ENCODE measurements at places on chromosomes 5 and 9. TPM values are rescaled to one million over a fixed set of nuclear protein-coding genes. Genes with fewer than 3 reads are reported as not detected.

NIM1K gene
- 0.83 TPM for polyA plus RNA-seq

RPP25L gene
- polyA plus RNA-seq, result 19.4 TPM

PCSK1 gene
- polyA plus RNA-seq, result not detected

GFI1B gene
- polyA plus RNA-seq, result 0.10 TPM

PCDHGA4 gene
- polyA plus RNA-seq, result 6.3 TPM

DNA sequence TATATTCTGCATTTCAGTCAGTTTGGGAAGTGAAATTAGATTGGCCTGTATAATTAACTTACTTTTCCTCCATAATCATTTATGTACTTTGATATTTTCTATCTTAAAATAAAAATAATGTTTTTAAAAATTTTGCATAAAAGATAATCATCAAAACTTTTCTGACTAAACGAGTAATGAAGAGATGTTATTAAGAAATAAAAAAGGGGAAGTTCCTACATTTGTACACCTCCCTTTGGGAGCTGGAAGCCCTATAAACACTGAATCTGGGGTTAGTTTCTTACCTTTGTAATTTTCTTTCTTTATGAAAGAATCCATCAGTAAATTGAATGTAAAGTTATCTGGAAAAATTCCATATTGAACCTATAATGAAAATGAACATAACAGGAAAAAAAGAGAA is 86.2 kb downstream of the MRPS27 start:
- DNase-seq, result no peak

DNA sequence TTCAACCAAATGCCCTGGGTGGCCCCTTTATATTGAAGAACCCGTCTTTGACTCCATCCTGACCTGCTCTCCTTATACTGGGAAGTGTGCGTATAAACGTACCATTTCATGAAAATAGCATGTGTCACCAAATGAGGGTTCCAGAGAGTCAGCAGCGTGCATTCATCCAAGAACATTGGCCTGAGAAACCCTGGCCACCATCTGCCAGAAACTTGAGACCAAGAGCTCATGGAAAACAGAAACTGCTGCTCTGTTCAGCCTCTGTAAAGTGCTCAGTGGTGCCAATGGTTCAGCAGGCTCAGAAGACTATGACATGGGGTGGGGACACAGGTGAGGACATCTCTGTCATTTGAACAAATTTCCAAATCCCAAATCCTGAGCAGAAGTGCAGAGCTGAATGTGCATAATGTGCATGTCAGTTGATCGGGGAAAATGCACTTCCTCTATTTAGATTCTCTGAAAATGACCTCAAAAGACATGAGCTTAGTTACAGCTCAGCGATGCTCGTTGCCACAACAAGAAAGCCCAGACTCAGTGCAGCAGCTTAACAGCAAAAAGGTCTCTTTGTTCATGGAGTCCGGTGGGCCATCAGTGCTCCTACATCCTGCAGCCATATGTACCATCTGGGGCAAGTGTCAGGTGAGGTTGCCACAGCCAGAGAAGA is 176.1 kb downstream of the ATPSCKMT start:
- no peak for DNase-seq

GRCh38 chr5:120540097-120540496 is 76.0 kb downstream of the PRR16 start:
- no peak for DNase-seq

- no peak for DNase-seq
Observed at GRCh38 chr5:68261569-68262065, 46.1 kb downstream of the PIK3R1 start.

DNA sequence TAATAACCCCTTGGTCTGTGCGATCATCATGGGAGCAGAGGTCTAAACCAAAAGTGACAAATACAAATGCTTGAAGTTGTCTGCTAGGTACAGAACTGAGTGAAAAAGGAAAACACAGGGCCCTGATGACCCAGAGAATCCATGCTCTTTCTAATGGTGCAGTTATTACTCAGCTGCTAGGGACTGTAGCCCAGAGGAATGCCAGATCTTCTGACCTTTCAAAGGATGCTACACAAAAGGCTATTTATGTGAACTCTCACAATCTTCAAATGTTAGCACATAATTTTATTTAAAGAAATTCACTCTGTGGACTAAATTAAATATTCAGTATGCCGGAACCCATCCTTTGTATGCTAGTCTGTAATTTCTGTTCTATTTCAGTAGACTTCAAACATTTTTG is 79.9 kb downstream of the PRR16 start:
- no peak for DNase-seq

- no peak for DNase-seq
Observed at GRCh38 chr5:19605846-19606407, 382.1 kb downstream of the CDH18 start.

GRCh38 chr5:40616781-40617180 is 62.9 kb upstream of the PTGER4 start:
- DNase-seq, result no peak

DNA sequence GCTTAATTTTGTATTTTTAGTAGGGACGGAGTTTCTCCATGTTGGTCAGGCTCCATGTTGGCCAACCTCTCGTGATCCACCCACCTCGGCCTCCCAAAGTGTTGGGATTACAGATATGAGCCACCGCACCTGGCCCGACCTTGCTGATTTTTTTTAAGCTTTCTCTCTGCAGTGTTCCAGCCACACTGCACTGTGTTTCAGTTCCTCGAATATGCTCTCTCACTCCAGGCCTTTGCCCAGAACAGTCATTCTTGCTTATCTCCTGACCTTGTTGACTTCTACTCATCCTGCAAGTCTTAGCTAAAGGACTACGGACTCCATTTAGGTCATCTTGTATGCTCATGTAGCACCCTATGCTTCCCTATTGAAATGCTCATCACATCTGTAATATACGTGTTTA is 3.3 kb downstream of the SNAPC3 start:
- DNase-seq, result no peak

GRCh38 chr5:27437594-27438200 is 399.3 kb upstream of the CDH9 start:
- DNase-seq, result no peak
